ENCODE measurements at places on chromosomes 7 and 10.

- no peak for DNase-seq
Measured at GRCh38 chr7:108805808-108806397, 236.2 kb downstream of the DNAJB9 start.

DNA sequence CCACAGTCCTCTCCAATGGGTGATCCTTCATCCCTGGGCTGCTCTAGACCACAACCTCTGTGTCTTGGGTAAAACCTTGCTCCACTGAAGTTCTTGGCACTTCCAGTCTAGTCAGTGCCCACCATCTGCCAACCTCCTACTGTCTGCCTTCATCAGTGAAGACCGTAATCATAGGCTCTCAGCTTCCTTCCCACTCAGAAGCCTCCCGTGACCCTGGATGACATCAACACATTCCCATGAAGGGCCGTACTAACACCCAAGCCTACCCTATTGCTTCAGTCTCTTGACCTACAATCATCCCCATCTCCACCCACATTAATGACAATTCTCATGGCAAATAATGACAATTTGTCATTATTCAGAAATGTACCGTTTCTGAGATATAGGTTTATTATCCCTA lies 27.6 kb upstream of the GARS1 start:
- DNase-seq = no peak

GRCh38 chr7:129006636-129007414 lies 48.1 kb downstream of the TNPO3 start:
- DNase-seq = no peak

DNA sequence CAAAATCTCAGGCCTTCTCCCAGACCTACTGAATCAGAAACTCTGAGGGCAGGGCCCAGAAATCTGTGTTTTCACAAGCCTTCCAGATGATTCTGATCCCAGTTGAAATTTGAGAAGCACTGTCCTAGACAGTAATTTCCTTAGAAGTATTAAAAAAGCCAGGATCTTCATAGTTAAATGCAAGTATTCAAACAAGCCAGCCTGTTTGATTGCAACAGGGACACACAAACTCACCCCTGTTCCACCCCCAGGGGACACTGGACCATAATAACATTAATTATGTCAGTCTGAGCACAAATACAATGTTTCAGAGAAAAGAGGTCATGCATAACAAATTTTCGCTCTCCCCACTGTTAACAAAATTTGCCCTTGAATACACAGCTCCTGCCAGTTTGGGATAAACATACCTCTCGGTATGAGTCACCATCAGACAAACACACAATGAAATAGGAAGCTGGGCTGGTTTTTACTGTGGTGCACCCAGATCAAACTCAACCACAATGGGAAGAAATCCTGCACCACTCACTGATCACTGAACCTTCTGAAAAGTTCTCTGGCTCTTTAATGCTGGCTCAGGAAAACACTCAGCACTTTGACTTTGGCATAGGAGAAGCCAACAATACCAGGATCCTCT lies 34.3 kb downstream of the ABLIM1 start:
- no peak for DNase-seq

GRCh38 chr10:47299611-47300428 lies at the start of gene GDF10:
Gene GDF10, plus strand, starts transcription at chr10:47300197. Its CDS starts 455 bp downstream, at chr10:47300652.
- peak; percentile 53 for DNase-seq

GRCh38 chr10:124646483-124647352 lies 97.5 kb downstream of the FAM53B start:
- DNase-seq = peak; percentile 86

- DNase-seq = no peak
Measured at GRCh38 chr7:7157887-7158271, 24.5 kb upstream of the C1GALT1 start.

DNA sequence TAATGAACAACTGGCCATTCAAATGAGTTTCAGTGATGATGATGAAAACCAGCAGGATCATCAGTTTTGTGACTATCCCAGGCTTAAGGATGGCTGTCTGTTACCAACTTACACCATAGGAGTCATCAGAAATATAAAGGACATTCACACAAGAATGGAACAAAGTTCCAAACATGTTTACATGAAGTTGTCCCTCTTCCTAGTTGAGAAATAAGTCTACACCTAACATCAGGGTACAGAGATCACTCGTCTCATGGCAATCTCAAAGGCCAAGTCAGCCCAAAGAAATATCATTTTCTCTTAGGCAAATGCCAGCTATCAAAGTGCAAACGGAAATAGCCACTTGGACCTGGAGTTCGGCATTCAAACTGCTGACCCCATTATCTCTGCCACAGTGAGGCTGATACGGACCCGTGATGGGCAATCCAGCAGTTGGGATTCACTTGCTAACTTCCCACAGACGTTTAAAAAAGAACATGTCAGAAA lies 53.0 kb downstream of the CREB3L2 start:
- no peak for DNase-seq

GRCh38 chr10:101481256-101481655 lies 106.8 kb downstream of the POLL start:
- no peak for DNase-seq

- peak; percentile 65 for DNase-seq
Measured at GRCh38 chr10:17607603-17608332, 9.4 kb downstream of the HACD1 start.

GRCh38 chr7:16051561-16052255 lies 365.2 kb upstream of the MEOX2 start:
- peak; percentile 44 for DNase-seq

DNA sequence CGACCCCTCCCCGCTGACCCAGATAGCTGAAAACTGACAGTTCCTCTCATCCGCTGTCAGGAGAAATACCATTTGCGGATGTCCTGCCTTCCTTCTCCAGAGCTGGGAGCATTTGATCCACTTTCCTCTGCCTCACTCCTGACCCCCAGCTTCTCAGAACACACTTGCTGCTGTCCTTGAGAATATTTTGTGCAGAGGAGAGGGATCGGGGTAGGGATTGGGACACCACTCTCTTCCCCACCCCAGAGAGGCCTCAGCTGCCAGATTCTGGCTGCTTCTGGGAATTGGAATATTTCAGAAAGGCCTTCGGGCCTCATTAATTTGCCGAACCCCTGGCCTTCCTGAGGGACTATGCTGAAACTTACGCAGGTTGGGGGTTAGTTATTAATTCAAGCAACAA lies 97.0 kb downstream of the C10orf105 start:
- DNase-seq = peak; percentile 13

- DNase-seq = no peak
Measured at GRCh38 chr10:64093304-64093703, 572.1 kb downstream of the REEP3 start.

DNA sequence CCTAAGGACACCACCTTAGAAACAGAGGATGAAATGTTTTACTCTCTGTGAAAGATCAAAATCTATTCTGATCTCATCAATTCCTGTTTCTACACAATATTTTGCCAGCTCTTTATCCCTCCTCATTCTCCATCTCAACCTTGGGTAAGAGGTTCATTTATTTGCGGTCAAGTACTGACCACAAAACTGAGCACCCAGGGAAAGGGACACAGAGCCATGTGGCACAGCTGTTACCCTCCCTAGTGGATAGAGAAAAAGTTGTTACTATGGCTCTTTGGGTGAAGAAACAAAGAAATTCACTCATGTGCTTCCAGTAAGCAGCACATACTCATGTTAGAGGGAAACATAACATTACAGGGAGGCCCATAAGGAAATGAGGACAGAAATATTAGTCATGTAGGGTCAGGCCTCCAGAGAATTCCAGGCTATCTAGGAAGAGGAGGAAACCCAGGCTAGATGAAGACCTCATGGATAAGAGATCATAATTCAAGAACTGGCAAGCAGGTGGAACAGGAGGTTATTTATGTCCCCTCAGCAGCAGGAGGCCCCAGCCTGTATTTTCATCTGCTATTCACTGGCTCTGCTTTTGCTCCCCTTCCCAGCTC lies 114.5 kb downstream of the ATE1 start:
- no peak for DNase-seq

DNA sequence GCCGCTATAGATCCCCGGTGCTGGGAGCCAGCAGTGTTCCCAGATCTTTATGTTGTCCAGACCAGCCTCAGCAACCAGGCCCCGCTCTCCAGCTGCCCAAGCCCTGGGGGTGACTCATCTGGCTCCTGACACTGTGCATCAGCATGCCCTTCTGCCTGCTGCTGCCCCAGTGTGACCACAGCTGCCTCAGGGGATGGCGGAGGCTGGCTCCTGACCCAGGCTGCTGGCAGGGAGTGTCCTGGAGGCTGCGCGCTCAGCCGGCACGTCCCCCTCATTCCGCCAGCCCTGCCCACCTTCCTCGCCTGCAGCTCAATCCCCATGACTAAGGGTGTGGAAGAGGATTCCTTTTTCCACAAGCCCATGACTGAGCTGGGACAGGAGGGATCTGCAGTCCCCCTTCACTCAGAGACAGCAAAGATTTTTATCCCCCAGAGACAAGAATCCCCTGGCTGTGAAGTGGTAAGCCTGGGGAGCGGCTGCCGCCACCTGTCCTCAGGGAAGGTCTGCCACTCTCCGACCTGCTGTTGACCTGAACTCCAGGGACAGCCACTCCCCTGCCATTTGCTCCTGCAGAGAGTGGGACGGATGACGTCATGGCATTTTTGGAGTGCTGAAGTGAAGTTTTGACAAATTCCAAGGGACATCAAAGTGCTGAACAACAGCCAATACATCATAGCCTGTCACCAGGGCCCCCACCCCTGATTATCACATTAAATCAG lies 182.8 kb upstream of the BMPER start:
- no peak for DNase-seq

- DNase-seq = no peak
Measured at GRCh38 chr10:70805619-70806215, 10.0 kb upstream of the SGPL1 start.

- DNase-seq = no peak
Measured at GRCh38 chr7:137671920-137672319, 174.9 kb downstream of the DGKI start.

DNA sequence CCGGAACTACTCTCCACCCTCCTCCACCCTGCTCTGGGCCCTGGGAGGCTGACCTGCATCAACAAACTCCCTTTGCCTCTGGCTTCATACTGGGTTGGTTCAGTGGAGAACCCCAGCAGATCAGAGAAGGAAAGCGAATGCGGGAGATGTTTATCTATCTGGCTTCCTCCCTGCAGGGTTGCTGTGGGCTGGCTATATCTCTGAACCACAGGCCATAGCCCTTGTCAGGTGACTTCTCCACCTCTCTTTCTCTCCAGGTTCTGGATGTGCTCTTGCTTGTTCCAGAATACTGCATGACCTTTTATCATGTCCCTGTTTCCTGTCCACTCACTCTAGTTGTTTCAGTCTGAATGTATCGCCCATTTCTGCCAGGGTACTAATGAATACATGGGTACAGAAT lies 51.7 kb upstream of the IFRD1 start:
- no peak for DNase-seq

DNA sequence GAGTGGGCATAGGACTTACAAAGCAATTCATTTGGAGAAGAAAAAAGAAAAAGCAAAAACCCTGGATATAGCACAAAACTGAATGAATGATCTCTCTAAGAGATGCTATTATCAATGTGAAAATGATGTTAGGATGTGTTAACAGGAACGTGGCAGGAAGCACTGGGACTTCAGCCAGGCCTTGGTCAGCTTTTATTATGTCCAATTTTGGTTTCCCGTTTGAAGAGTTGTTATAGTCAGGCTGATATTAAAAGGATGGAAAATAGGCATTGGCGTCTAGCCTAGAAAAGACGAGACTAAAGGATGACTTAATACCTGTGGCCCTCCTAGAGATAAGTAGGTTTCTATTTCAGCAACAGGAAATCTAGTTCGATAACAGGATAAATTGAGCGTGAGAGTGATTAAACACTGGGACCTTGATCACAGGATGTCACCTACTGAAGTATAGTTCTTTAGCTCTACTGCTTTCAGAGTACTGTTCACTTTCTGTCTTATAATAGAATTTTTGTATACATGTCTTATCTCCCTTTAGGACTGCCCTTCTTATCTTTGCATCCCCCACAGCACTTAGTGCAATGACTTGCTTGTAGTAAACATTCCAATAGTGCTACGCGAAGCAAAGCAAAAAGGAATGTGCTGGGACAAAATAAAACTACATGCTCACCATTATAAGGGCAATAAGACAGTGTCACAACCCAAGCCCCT lies 99.8 kb upstream of the AGBL3 start:
- DNase-seq = no peak

GRCh38 chr7:108099713-108100112 lies 30.4 kb downstream of the LAMB4 start:
- DNase-seq = no peak

DNA sequence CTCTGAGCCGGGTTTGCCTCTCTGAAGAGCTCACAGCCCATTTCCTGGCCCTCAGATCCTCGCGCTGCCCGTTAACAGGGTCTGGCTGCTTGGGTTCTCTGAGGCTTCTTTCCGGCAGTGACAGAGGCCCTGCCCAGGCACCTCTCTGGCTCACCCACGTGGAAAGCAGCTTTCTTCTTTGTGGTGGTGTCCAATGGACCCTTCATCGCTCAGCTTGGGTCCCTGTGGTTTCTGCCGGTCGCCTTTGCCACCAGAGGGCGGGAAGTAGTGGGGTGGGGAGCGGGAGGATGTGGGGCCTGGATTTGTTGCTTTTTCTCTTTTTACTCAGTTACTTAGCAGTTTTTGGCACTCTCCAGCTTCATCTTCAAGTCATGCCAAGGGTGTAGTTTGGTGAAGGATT lies 15.6 kb upstream of the JAKMIP3 start:
- no peak for DNase-seq

GRCh38 chr7:7795630-7796121 lies 77.3 kb upstream of the RPA3 start:
- no peak for DNase-seq

DNA sequence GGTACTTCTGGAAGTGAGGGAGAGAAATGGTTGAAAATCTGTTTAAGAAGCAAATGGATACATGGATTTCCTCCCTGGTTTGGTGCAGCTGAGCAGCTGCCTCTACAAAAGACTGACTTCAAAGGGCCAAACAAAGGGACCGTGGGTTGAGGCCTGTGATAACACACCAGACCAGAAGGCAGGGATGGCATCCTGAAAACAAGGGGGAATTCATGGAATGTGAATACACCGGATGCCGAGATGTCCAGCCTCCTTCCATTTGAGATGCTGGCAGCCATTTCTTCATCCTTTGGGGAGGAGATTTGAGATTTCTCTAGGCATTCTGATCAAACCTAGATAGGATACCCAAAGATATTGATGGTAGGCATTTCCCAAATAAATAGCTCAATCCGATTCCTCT lies 36.9 kb downstream of the TAF3 start:
- no peak for DNase-seq

DNA sequence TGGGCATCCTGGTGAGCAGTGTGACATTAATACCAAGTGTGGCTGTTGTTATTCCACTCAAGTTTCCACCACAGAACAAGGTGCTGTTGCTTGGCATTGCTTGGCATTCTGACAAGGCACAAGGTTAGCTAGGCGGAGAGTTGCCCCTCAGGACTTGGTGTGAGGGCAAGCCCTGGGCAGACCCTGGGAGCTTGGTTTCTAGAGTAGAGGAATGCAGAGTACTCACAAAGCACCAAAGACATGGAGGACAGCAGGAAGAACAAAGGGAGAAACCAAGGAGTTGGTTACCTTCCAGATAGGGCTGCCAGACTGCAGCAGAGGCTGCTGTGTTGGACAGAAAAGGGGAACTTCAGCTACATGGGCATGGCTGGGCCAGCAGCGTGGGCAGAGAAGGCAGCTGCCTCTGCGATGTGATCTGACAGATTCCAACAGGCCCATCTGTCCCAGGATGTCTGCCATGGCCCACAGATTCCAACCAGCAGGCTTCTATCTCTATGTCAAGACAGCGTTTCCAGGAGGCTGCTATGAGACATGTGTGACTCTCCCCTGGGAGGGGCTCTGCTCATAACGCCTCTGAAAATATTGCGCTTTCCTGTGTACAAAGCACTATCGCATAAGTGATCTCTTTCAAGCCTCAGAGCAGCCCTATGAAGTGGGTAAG lies 1.8 kb downstream of the GOLGA7B start:
- no peak for DNase-seq

Measured in left lung (tissue), 14 donors.